ENCODE measurements at places on chromosomes 7 and 10.

DNA sequence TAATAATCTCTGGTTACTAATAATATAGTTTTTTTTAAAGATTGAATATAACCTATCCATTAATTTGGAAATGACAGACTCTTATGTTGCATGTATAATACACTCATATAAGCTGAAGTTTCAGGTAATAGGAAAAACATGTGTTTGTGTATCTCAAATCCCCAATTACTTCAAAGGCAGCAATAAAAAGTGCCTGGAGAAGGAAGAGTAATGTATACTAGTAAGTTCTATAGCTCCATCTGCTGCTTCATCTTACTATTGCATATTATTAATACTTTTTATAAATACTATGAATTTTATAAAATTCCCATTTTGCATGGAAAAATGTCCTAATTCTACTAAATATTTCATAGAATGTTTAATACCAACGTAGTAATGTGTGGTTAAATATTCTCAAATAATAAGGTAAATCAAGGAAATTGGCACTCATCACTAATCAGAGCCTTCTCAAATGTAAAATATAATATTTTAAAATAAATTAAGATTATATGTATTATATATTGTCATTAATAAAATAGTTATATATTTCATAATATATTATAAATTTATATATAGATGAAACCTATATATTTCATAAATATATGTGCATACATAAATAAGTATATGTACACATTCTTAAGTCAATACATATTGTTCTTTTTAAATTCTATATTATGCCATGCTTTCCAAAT is 311.9 kb downstream of the HGF start:
- DNase-seq: no peak

DNA sequence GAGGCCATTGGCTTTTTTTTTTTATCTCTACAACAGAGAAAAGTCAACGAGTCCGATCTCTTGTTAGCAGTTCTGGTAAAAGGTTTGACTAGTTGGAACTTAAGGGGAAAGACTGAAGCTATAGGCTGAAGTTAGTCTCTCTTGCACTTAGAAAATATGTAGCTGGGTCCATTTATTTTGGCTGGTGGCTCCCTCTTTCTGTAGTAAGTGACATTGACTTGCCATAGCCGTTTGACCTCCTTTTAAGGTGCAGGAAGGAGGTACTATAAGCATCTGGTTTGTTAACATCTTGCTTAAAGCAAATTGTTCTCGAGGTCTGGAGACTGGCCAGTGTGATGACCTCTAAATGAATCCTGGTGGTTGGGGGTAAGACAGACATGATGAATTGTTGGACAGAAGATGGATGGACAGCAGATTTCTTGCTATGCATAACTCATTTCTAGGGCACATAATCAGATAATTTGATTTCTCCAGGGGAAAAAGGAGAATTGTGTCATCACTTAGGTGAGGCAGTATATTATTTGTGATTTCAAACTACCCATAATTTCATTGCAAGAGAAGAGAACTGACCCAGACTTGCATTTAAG is 356.3 kb upstream of the GALNT17 start:
- no peak for DNase-seq

GRCh38 chr7:66442385-66442784 is 186.3 kb upstream of the KCTD7 start:
- no peak for DNase-seq

DNA sequence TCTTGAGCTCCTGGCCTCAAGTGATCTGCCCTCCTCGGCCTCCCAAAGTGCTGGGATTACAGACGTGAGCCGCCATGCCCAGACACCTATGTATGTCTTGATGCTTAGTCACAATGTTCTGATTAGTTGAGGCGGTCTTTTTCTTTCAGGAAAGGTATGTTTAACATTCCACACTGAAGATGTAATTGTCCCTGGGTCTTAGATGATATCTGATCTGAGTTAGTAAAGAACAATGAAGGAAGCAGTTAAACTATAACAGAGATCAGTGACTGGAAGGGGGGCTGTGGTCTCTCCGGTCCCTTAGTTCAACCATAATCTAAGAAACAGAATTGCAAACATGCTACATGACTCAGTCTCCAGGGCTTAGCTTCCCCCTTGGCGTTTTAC is 31.5 kb upstream of the SH2D4B start:
- DNase-seq: no peak

- DNase-seq: no peak
Measured at GRCh38 chr10:59872892-59873463, 33.4 kb downstream of the CCDC6 start.

GRCh38 chr7:45682358-45682735 is 108.2 kb downstream of the ADCY1 start:
- no peak for DNase-seq

DNA sequence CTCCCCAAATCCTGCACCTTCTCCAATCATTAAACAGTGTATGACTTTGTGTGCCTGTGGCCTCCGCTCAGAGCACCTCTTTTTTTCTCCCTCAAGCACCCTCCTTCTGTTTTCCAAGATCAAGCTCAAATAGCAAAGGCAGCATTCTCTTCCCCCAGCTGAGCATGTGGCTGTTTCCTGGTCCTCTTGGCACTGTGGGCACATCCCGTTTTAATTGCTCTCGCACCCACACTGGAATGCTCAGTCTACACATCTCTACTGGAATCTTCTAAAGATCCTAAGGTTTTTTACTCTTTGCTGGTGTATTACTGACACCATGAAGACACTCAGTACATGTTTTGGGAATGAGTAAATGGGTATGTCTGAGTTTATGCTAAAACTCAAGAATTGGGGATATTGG is 107.4 kb downstream of the WDFY4 start:
- DNase-seq: no peak

DNA sequence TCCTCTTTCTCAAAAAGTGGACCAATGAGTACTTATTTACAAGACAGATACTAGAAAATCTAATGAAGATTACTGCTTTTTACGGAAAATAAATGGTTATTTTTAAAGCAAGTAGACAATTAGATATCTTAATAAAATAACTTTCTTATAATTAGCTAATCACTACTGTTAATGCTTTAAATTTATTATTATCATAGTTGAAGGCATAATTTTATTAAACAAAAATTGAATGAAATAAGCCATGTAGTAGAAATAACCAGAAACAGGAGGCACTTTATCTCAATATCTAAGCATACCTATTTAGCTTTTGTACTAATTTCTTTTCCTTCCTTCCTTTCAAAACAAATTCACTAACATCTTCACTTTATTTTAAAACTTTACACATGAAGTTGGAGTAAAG is 134.9 kb downstream of the CHCHD3 start:
- no peak for DNase-seq

DNA sequence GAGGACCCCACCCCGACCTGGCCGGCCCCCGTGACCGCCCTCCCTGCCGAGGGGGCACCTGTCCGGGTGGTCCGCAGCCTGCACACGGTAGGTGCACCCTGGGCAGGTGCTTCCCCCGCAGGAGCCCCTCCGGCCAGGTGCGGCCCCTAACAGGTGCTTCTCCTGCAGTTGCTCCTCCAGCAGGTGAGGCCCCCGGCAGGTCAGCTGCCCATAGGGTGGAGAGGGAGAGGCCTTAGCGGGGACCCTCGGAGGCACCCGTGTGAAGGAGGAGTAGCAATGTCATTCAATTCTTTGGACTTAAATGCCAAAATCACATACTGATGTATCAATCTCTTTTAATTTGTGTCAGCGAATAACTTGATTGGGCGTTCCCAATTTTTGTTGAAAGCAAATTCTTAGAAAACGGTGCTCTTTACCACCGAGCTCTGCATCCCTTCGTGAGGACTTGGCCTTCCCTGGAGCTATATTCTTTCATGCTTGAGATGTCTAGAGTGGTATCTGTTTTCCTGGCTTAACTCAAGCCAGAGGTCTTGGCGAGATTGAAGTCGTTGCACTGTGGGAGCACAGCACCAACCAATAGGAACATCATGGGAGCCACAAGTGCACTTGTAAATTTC is 738 bp upstream of the NCAPG2 start:
- no peak for DNase-seq

- no peak for DNase-seq
Measured at GRCh38 chr7:68288144-68288593, 1291.5 kb downstream of the TYW1 start.

GRCh38 chr10:29540016-29540415 is 94.8 kb downstream of the SVIL start:
- no peak for DNase-seq

- no peak for DNase-seq
Measured at GRCh38 chr10:60778971-60779796, 906 bp downstream of the CDK1 start.

DNA sequence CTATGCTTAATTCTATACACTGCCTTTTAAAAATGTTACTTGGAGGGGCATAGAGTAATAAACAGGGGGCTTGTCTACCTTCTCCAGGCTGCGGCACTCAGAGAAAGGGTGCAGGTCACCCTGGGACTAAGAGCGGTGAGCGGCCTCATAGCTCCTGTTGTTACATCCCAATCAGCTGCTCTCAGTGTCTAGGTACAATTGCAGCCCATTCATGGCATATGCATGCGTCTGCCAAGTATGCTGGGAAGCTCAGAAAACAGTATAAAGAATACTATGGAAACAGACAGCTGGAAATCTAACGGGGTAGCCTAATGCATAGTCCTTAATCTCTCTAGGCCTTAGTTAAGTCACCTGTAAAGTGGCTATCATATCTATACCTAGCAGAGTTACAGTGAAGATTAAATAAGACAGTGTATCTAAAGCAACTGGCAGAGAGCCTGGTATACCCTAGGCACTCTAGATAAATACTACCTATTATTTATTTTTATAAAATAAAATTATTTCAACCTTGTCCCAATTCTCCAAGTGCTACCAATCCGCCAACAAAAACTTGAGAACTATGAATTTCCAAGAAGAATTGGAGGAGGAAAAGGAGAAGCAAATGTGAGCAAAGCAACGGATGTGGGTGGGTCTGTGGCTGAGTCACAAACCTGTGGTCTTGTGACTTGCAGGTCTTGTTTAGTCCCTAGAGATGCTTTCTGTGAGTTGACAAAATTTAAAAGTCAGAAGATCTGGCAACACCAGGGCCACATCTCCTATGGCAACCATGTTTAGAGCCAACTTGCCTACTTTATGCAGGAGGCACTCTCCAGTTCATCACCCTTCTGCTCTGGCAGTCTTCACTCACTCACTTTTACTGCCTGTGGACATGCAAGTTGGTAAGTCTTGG is 183.0 kb downstream of the RAPGEF5 start:
- DNase-seq: no peak

DNA sequence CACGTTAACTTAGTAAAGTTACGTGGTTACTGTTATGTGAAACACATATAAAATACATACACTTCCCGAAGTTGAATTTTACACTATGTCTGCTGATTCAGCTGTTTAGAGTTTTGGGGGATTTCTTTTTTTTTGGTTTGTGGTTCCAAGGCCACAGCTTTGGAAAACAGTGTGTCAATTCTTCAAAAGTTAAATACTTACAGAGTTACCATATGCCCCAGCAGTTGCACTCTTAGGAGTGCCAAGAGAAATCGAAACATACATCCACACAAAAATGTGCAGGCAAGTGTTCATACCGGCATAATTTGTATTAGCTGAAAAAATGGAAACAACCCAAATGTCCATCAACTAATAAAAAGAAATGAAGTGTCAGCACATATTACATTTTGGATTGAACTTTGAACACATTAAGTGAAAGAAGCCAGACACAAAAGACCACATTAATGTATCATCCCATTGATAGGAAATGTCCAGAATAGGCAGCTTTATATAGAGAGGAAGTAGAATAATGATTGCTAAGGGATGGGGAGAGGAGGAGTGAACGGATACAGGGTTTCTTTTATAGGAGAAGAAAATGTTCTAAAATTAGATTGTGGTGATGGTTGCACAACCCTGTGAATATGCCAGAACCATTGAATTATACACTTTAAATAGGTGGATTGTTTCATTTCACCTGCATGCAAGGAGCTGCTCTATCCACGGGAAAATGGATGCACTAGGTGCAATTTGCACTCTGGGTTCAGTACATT is 17.6 kb downstream of the APBB1IP start:
- DNase-seq: no peak

GRCh38 chr7:130281260-130281659 is 11.7 kb upstream of the CPA4 start:
- no peak for DNase-seq

GRCh38 chr10:63636812-63637211 is 115.6 kb downstream of the REEP3 start:
- no peak for DNase-seq

DNA sequence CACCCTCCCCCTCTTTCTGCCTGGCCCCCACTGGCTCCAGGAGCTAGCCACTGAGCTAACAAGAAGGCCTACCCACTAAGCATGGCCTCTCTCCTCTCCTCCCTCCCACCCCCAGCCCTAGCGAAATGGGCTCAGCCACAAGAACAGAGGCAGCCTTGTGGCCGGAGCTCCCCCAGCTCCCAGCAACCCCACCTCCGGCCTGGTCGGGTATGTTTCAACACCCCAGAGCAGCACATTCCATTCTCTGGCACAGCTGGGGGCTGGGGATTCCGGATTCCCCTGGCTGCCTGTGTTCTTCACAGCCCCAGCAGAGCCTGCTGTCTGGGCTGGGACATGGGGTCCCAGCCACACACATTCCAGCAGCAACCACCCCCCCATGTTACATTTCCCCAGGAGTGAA is 9.0 kb downstream of the SFRP5 start:
- DNase-seq: no peak

DNA sequence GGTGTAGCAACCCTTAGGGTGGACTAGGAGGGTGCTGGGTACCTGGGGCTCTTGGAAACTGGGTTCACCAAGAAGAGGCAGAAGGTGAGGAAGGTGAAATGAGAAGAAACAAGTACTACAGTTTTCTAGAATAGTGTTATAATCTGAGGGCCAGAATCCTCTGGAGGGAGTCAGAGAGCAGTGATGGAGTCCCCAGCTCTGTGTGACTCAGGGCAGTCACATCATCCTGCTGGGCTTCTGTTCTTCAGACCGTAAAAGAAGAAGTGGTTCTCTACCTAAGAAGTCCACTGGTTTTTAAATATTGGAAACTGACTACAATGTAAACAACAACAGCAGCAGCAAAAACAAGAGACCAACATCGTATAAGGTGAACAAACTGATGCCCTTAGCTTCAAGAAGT is 197.3 kb downstream of the PRPF18 start:
- DNase-seq: no peak

DNA sequence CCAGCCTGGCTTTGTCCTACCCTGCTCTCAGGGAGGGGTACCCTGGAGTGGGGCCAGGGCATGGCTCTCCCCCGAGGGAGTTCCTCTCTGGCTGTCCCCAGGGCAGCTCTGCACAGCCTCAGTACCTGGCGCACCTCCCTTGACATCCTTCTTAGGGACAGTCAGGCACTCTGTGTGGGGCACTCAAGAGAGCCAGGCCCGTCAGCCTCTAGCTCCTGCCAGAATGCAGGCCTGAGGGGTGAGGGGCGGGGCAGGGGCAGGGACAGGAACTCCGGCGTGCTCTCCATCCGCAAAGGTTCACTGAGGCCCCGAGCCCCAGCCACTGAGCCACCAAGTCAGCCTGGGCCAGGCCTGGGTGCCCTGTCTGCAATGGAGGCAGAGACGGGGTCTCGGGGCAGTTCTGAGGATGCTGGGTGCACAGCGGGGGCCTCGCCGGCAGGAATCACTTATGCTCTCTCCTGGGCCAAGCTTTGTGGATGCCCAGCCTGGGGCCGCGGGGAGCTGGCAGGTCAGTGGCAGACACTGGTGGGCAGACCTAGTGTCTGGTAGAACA is 10.1 kb downstream of the LIMK1 start:
- DNase-seq: no peak

Data from activated CD8-positive, alpha-beta memory T cell treated with anti-CD3 and anti-CD28 coated beads for 4 hours (primary cell).